ENCODE measurements at places on chromosomes 2 and 18.
A peak's percentile ranks its signal among the peaks of the same experiment; 100 is the strongest.

DNA sequence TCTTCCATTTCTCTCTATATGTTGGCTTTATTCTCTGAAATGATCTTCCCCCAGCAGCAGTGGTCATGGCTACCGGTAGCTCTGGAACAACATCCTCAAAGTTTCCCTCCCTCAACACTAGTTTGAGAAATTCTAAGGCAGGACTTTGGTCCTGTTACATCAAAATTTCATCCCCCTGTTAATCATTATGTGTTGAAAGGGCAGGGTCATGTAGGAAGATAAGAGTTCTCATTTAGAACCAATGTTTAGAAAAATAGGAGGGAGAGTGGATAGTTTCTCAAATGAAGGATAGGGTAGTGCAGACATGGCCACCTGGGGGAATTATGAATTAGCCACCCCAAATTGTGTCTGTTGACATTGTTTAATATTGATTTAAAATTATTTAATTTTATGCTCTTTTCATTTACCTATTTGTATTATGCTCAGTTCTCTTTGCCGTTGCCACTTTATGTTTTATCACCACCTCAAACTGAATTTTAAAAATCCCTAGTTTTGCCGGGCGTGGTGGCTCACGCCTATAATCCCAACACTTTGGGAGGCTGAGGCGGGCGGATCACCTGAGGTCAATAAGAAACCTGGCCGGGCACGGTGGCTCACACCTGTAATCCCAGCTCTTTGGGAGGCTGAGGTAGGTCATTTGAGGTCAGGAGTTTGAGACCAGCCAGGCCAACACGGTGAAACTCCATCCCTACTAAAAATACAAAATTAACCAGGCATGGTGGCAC, 22.3 kb downstream of the EML4 start:
- no peak for DNase-seq

- no peak for DNase-seq
Observed at GRCh38 chr18:22433956-22434355, 16.2 kb upstream of the CTAGE1 start.

DNA sequence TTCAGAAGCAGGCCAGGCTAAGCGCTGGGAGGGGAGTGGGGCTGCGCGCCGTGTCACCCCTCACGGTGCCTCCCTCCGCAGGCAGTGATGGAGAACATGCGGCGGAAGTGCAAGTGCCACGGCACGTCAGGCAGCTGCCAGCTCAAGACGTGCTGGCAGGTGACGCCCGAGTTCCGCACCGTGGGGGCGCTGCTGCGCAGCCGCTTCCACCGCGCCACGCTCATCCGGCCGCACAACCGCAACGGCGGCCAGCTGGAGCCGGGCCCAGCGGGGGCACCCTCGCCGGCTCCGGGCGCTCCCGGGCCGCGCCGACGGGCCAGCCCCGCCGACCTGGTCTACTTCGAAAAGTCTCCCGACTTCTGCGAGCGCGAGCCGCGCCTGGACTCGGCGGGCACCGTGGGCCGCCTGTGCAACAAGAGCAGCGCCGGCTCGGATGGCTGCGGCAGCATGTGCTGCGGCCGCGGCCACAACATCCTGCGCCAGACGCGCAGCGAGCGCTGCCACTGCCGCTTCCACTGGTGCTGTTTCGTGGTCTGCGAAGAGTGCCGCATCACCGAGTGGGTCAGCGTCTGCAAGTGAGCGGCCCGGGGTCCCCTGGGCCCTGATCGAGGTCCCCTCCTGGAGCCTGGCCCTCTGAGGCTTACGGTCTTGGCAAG, 12.2 kb downstream of the WNT10A start:
- peak; percentile 83 for DNase-seq

GRCh38 chr2:235146206-235146605, 194.4 kb downstream of the SH3BP4 start:
- no peak for DNase-seq

DNA sequence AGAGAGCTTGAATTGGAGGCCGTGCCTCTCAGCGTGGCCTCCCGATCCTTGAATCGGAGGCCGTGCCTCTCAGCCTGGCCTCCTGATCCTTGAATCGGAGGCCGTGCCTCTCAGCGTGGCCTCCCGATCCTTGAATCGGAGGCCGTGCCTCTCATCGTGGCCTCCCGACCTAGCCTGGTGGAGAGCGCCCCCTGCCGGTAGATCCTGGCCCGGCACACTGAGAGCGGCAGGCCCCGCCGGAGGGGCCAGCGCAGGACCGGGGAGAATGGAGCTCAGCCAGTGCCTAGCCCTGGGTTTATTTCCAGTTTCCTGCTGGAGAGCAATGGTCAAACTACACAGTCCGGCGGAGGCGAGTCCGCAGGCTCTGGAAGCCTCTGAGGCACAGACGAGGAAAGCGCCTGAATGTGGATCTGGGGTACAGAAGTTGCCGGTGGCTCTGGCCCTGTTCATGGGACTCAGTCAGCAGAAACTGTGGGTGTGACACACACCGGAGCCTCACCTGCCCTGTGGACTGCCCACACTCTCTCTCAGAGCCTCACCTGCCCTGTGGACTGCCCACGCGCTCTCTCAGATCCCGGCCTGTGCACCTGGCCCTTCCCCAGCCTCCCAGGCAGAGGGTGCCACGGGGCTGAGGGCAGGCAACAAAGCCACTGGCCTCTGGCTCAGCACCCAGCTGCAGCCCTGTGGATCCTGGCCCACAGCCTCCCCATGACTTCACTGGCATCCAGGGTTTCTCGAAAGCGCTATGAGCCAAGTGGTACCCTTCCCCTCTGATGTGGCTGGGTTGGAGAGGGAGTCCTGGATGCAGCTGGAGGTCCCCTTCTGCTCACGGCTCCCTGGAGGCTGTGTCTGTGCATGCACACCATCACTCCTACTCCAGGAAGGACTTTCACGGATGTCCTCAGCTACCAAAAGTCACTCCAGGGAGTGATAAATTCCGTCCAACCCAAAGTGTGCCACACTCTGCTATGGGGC, 1.5 kb downstream of the IL36B start:
- DNase-seq, result no peak

DNA sequence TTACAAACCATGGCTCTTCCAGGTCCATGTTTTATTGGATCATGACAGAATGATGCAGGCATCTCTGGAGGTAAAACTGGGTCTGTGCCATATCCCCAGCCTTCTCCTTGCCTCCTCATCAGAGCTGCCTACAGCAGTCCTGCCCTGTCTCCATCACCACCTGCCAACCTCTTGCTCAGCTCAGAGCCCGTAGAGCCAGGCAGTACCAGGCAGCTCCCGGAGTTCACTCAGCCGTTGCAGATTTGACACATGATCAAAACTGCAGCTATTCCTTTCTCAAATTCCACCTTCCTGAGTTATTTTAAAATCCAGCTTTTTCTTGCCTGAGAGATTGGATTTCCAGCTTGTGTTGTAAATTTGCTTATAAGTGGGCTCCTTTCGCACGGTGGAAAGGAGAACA, 218.2 kb upstream of the CELF4 start:
- DNase-seq, result no peak

GRCh38 chr2:126720638-126721037, 64.7 kb downstream of the GYPC start:
- no peak for DNase-seq

DNA sequence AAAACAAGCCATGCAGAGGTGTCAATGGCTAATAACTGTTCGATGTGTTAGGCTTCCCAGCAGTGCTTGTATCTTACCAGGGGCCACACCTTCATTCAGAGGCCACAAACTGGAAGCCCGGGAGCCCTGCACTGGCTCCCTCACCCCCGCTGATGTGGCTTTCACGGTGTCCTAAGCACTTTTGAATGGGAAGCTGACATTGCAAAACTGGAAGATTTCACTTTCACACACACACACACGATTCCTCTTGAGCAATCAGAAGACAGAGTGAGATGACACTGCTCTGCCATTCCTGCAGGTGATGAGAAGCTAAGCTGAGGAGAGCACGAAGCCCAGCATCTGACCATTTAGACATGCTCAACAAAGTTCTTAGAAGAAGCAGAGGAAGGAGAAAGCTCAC, 8.6 kb upstream of the ZNF407 start:
- DNase-seq, result no peak

- DNase-seq, result no peak
Observed at GRCh38 chr18:3491981-3492555, 42.1 kb downstream of the TGIF1 start.

DNA sequence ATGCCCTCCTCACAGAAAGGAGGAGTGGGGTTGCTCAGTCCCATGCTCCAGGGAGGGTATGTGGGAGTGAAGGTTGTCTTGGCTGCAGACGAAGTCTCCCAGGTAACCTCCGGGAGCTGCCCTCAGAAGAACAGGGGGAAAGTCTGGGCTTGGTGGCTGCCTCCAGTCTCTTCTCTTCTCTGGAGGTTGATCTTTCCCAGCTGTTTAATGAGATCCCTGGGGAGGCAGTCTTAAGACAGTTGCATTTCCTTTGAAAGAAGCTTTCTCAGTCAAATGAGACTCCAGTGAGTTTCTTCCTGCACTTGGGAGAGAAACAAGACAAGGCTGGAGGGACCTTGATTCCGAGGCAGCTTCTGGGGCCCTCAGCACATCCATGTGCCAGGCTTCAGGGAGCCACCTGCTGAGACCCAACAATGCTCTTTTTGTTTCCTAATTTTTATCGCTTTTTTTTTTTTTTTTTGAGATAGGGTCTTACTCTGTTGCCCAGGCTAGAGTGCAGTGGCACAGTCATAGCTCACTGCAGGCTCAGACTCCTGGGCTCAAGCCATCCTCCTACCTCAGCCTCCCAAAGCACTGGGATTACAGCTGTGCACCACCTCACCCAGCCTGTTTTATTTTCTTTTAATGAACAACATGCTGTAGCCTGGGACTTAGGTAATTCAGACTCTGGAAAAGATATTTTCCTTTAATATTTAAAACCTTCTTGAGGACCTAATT, 71.7 kb upstream of the TPO start:
- DNase-seq, result no peak

- no peak for DNase-seq
Observed at GRCh38 chr2:85766229-85766628, 12.4 kb downstream of the ATOH8 start.

DNA sequence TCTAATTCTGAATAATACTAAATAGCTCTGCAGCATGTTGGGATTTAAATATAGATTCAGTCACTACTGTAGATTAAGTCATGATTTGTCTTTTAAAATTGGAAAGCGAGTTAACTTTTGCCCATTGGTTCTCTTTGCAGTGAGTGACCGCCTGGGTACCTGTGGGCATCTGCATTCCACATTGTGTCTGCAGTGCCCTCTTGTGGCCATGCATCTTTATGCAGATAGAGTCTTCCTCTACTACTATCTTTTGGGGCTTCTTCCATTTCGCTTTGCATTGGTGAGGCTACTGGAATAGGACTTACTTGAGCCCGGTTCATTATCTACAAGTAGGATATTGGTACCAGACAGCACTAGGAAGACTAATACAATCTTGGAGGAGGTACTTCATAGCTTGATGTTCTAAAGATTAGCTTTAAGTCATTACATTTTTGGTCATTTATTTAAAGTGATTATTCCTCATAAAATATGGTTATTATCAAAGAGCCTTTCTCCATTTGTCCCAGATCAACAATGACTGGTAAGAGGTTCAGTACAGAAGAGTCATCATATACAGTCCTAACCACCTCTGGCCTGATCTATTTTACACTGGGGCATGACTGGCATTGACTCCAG, 203.0 kb downstream of the SOCS6 start:
- DNase-seq, result peak; percentile 57

DNA sequence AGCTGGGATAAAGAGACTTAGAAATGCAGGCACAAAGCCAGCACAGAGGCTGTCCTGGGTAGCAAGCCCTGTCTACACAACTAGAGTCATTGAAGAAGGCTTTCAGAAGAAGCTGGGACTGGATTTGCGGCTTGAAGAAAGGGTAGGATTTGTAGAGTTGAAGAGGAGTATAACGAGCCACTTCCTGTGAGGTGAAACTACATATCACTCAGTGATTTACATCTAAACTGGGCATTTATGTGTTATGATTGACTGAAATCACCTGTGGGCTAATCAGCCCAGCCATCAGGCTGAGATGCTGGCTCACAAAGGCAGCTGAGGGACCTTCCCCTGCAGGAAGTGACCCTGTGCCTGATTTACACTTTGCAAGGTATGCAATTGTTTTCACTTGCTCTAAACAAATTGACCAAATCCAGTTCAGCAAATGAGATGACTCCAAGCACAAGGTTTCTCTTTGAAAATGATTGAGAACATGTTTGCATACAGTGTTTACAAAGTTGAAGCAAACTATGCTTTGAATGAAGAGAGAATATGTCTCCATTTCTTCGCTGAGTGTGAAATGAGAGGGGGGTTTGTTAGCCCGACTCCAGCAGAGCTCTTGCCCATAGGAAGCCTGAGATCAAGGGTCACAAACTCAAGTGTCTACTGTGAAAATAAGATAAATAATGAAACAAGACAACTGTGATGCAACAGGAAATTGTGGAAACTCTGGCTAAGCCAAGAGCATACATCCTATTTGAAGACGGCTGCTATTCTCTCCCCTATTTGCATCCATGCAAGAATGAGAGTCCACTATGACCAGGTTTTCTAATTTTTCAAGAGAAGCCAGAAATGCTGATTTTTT, 69.3 kb upstream of the HK2 start:
- DNase-seq, result no peak

DNA sequence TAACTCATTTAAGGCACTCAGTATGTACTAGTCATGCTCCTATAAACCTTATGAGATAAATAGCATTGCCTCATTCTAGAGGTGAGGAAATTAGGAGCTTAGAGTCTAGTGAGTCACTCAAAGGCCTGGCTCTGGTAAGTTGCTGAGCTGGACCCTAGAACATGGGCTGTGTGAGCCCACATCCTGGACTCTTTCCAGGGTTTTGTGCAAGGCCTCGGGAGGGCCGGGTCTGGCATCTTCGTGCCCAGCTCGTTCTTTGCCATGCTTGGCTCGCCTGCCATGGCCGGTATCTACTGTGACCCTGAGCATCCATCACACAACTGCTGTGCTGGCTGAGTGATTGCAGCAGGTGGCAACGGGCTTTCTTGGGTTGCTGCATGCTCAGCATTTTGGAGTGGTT, 168.0 kb downstream of the LPIN1 start:
- no peak for DNase-seq

DNA sequence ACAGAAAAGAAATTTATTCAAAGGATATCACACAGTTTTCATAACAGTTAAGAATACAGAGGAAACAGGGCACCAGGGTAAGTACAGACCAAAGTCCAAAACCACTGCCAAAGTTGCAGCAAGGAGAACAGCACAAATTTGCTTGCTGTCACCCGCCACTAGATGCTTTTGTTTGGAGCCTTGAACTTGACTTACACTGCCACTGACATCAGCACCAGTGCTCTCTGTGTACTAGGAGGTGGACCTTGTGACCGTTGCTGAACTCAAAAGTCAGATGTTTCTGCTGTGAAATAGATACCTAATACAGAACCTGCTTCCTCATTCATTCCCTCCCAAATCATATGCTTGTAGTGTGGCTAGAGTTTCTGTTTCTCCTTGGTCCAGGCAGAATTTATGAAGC, 578.3 kb upstream of the TMEFF2 start:
- no peak for DNase-seq

- DNase-seq, result no peak
Observed at GRCh38 chr2:137693534-137693933, 270.7 kb upstream of the HNMT start.

GRCh38 chr2:238015705-238016104, 45.1 kb upstream of the SCLY start:
- DNase-seq, result no peak

DNA sequence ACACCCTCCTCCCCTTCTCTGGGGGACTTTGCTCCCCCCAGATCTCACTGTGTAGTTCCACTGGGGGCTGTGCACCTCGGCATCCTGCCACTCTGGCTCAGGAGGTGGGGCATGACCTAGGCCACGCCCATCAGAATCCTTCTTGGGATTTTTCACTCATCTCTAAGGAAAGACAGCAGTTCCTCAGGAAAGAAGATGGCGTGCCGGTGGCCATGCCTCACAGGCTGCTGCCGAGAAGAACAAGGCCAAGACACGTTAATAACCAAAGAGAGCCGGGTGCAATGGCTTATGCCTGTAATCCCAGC, 3.2 kb downstream of the NMUR1 start:
- no peak for DNase-seq

Data from activated CD4-positive, alpha-beta T cell treated with anti-CD3 and anti-CD28 coated beads, Interleukin-2, amount 10 ng/mL, durations not matched to agents 7 days and 5 days (primary cell).